ENCODE measurements at places on chromosomes 1 and 21.

GRCh38 chr21:22890656-22891055 lies 1892.4 kb downstream of the NCAM2 start:
- no peak for DNase-seq

DNA sequence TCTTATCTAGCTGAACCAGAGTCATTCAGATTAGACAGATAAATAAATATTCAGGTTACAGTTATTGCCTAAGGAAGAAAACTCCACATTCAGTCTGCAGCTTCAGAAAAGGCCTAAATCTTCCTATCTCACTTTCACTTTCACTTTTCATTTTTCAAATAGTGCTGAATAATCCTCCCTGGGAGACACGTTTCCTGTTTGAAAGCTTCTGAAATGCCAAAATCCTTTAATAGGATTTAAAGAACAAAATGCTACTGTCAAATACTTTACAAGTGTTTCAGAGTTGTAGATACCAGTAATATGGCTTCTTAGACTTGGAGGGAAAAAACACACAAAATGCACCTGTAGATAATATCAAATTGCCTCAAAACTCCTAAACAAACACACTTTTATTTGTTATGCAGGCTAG lies 3.9 kb downstream of the PSMB2 start:
- no peak for DNase-seq

DNA sequence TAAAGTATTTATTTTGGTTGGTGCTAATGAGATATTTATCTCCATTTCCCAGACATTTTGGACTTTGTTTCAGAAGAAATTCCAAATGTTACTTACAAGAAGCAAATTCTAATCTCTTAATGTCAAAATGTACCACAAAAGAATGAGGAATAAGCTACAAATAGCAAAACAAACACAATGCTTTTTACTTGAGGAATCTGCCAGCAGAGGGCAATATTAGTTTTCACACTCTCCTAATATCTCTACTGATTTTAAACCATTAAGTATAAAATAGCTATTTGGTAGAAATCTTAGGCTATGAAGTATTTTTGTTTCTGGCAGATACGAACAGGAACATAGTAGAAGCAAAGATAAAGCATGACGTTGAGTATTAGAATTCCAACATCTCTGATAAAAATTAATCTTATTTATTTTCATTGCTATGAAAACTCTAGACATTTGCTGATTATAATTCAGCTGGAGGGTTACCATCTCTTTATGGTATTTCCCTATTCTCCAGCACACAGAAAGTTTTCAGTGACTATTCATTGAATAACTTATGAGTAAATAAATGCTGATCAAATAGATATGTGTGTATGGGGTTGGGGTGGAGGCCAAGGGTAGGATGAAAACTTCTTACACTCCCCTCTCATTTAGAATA lies 13.4 kb upstream of the HMCN1 start:
- DNase-seq = no peak

GRCh38 chr1:189673217-189673616 lies 804.4 kb downstream of the BRINP3 start:
- DNase-seq = no peak

DNA sequence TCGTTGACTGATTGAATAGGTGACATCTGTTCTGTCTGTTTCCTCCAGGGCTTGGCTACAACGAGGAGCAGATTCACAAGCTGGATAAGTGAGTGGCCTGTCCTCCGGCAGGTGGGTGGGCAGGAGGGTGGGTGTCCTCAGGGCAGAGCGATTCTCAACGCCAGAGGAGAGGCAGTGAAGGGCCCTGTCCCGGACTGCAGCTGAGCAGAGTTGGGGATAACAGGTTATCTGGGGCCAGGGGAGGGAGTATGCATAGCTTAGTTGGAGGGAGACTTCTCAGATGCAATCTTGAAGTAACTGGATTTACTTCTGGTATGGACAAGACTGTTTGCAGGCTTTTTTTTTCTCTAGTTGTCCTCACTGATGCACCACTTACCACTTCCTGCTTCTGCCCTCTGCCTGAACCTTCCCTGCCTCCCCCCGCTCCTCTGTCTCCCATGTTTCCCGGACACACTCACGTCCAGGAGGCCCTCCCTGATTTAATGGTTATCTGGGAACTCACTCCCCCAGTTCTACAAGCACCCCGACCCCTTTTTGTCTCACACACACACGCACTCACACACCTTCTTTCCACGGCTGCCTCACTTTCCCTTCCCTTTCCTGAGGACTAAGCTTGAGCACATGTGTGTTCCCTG lies 16.4 kb upstream of the RASSF5 start:
- DNase-seq = no peak

GRCh38 chr1:234658138-234658537 lies 48.2 kb upstream of the IRF2BP2 start:
- DNase-seq = no peak

- no peak for DNase-seq
Observed at GRCh38 chr1:242876030-242876429, 351.5 kb upstream of the PLD5 start.

DNA sequence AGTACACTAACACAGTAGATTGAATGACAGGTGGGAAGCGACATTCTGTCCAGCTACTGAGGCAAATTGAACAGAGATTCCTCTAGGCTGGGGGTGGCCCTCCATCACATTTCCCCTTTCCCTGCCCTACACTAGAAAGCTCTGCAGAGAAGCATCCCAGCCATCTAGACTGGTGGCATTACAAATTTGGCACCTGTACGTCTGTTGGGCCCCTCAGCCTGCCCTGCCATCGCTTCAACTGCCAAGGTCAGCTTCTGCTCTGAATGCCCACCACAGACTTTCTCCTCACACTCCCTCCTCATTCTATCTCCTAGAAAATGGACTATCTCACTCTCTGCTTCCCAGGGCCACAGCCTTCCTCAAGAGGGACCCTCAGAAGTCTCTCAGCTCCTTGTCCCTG lies 16.7 kb downstream of the TRABD2B start:
- no peak for DNase-seq

DNA sequence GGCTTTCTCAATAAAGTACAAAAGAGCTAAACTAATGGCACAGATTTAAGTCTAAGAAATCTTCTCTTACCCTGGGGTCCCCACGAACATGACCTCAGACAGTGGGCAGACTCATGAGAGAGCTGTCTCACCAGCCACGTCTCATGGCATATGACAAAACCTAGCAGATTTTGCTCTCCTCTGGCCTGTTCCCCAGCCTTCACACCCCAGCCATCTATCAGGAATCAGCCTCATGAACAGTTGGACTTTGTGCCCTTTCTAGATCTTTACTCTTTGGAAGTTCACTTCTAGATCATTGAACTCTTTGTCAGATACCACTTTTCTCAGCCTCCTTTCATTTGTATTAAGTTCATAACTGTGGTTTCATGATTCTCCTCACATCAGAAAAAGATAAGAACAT lies 14.2 kb upstream of the HSD3B1 start:
- DNase-seq = no peak

- DNase-seq = no peak
Observed at GRCh38 chr1:237478842-237479241, 411.9 kb downstream of the ZP4 start.

DNA sequence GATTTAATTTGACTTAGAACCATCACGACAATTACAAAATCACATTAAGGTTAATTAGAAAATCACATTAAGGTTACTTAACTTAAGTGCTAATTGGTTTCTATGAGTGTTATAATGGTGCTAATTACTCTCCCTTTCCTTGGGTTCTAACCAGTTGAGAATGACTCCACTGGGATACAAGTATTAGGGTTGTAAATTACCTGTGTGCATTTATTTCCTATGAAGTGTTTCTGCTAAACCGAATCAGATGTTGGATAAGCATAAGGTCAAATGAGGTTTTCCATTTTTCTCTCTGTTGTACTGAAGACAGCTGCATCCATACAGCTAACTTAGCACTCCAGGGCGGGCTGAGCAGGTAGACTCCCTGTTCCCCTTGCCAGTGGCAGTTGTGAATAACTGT lies 610.3 kb upstream of the TMPRSS15 start:
- no peak for DNase-seq

GRCh38 chr21:34743285-34743684 lies 74.5 kb downstream of the CLIC6 start:
- DNase-seq = no peak

DNA sequence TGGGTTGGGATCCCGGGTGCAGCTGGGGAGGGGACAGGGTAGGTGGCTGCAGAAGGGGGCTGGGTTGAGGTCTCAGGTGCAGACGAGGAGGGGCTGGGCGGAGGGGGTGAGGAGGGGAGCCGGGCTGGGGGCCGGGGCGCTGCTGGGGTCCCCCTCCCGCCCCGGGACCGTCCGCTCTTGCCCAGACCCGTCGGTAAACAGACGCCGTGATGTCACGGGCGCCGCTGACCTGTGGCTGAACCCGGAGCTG lies 22.3 kb downstream of the DHRS3 start:
- no peak for DNase-seq

GRCh38 chr1:223183268-223183862 lies 40.3 kb upstream of the TLR5 start:
- no peak for DNase-seq

- no peak for DNase-seq
Observed at GRCh38 chr21:25385341-25385740, 221.9 kb downstream of the MRPL39 start.

GRCh38 chr1:218665221-218665620 lies 320.1 kb downstream of the TGFB2 start:
- no peak for DNase-seq

GRCh38 chr1:241536304-241536703 lies 4.1 kb downstream of the KMO start:
- no peak for DNase-seq

- no peak for DNase-seq
Observed at GRCh38 chr1:246651012-246651695, 73.1 kb upstream of the SCCPDH start.

DNA sequence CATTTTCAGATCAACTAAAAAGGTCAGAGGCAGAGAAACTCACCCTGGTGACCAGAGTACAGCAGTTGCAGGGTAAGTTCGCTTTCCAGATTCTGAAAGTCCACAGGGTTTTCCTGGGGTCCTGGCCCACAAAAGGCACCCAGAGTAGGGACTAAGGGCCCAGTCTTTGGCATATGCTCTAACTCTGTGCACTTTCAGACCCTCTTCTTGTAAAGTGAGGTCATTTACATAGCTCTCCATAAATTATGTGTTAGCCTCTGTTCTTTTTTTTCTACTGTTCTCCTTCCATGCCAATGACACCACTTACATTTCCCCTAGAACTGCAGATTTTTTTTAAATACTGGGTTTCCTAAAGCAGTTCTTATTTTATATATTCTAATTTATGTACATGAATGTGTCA lies 6.3 kb downstream of the C1orf74 start:
- no peak for DNase-seq

DNA sequence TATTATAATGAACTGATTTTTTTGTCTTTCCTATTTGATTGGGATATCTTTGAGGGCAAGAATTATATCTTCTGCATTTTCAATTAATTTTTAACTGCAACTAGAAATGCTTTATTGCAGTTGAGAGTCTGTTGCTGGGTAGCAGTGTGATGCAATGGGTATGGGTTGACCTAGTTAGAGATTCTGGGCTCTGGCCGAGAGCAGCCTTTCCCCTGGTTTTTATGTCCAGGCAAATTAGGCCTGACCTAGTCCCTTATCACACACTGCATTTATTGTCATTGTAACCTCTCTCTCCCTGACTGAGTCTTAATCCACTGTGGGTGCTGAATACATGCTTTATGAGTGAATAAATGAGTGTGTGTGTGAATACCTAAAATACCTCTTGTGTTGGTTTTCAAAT lies 206.4 kb upstream of the PTGFR start:
- no peak for DNase-seq

DNA sequence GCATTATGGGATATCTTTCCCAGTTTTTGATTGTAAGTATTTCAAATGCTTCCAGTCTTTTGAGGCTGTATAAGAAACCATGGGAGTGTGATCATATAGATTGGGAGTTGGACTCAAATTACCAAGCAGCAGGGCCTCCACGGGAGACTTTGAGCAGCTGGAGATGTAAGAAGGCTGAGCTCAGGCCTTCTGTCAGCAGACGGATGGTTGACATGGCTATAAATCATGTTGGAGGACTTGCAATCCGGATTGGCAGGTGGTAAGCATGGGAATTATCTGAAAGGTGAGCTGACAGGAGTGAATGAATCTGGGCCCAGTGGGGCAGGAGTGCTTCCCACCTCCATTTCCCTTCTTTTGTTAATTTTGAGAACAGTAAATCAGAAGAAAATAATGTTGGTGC lies 83.2 kb upstream of the PPM1J start:
- DNase-seq = no peak

- DNase-seq = no peak
Observed at GRCh38 chr1:69976896-69977295, 228.5 kb downstream of the LRRC40 start.

Data from upper lobe of right lung (tissue), 1 donor.